ENCODE measurements at places on chromosomes 13 and 19.
A peak's percentile ranks its signal among the peaks of the same experiment; 100 is the strongest.

GRCh38 chr19:14941189-14941588 is at the start of gene OR7C2:
OR7C2 (plus strand) TSS chr19:14941489; CDS start chr19:14941489, 0 bp downstream.
- DNase-seq = no peak

GRCh38 chr13:95494082-95494681 is 58.3 kb upstream of the CLDN10 start:
- DNase-seq = no peak

DNA sequence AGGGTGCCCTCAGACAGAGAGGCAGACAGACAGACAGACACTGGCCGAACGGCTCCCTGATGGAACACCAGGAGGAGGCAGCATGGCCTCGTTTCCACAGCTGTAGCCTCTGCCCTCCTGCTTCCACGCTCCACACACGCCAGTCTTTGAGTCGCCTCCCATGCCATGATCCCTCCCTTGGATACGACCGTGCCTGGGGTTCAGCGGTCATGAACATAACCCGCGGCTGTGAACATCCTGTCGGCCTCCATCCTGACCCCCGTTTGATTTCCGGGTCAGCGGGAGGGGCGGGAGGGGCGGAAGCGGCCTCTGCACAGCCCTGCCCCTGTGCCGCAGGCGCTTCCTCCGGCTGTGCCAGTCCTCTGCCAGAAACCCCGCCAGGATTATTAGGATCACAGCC is 23.4 kb downstream of the GP6 start:
- no peak for DNase-seq

DNA sequence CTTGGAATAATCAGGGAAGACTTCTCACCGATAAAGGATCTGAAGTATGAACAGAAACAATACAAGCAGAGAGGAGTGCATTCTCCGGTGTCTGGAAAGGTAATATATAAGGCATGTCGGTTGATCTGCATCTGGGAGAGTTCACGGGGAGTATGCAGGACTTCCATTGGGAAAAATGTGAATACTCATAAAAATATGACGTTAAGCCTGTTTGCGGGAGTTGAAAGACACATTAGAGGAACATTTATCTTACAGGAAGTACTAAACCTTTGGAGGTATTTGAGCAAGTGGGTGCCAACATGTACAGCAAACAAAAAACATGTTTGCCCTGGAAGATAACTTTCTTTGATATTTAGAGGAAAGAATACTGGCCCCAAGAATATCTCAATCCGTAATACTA is 286.8 kb downstream of the SLITRK6 start:
- DNase-seq = no peak

- no peak for DNase-seq
Observed at GRCh38 chr19:15025217-15025616, 24.1 kb upstream of the CASP14 start.

DNA sequence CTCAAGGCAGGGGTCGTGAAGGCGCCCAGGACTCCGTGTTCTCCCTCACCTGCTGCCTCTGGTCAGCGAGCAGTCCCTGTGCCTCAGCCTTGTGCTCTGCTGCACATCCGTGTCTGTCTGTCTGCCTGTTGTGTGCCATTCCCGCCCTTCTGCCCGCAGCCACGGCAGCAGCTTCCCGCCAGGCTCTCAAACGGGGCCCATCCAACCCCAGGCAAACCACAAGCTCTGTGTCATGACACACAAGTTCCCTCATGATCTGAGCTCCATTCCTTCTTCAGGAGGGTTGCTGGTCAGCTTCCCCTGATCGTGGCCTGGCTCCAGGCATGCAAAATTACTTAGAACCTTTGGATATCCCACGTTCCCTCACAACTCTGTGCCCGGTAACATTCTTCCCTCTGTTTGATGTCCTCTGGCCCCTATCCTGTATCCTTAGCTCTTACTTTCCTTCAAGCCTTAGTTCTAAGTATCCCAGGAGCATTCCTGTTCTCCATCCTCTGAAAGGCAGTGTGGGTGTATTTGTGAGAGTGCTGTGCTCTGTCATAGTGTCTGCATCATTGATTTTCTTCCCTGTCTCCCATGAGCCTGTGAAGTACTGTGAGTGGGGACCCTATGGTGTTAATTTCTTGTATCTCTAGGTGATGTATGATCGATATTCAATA is 3.2 kb downstream of the GPR183 start:
- no peak for DNase-seq

GRCh38 chr19:5957170-5957569 is 20.8 kb downstream of the RANBP3 start:
- no peak for DNase-seq

DNA sequence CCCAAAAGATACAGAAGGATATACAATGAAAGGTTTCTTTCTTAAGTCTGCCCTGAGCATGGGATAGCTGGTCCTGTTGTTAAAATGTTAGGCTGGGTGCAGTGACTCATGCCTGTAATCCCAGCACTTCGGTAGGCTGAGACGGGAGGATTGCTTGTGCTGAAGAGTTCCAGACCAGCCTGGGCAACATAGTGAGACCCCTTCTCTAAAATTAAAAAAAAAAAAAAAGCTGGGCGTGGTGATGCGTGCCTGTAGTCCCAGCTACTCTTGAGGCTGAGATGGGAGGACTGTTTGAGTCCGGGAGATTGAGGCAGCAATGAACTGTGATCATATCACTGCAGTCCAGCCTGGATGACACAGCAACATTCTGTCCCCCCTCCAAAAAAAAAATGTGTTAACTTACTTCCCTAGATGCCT is 52.5 kb upstream of the SHKBP1 start:
- DNase-seq = no peak

GRCh38 chr13:110392510-110393240 is 85.6 kb downstream of the COL4A2 start:
- no peak for DNase-seq

GRCh38 chr13:27375686-27376326 is 48.6 kb upstream of the GTF3A start:
- peak; percentile 54 for DNase-seq

GRCh38 chr13:99257291-99257690 is 888 bp downstream of the GPR18 start:
- no peak for DNase-seq

GRCh38 chr19:49492573-49493405 is 3.4 kb upstream of the RPS11 start:
- no peak for DNase-seq

GRCh38 chr19:33953023-33953422 is 156.4 kb downstream of the KCTD15 start:
- no peak for DNase-seq

GRCh38 chr13:33472446-33472845 is 186.9 kb upstream of the STARD13 start:
- no peak for DNase-seq

DNA sequence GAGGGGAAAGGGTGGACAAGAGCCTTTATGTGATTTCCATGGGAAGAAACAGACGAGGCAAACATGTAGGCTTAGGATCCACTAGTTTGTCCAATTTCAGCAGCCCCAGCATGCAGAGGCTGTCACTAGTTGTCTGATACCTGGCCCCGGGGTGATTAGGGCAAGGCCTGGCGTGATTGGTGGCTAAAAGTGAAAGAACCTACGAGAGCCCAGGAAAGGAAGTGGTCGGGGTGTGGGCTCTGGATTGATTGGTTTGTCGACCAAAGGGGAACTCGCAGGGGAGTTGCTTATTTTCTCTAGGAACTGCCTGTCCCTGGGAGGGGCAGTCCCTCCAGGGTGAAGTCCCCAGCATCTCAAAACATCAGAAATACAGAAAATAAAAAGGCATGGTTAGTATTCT is 64.2 kb upstream of the UQCRFS1 start:
- peak; percentile 36 for DNase-seq

DNA sequence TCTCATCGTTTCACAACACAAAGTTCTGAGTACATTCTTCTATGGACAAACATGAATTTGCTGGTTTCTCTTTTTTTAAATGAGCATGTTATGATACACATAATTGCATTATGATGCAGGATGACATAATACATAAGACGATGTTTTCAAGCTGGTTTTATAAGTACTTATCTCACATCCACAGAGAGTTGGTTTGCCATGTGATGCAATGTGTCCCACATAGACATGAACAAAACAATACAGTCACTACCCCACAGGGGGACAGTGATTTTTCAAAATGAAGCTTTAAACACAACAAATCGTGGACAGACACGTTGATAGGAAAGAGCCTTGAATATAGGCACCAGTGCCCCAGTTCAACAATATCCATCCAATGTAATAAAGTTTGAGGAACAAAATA is 447.1 kb downstream of the KLF12 start:
- no peak for DNase-seq

GRCh38 chr13:106581225-106581624 is 13.3 kb upstream of the ARGLU1 start:
- DNase-seq = no peak

- peak; percentile 71 for DNase-seq
Observed at GRCh38 chr19:5578097-5578846, 10.5 kb upstream of the TINCR start.

DNA sequence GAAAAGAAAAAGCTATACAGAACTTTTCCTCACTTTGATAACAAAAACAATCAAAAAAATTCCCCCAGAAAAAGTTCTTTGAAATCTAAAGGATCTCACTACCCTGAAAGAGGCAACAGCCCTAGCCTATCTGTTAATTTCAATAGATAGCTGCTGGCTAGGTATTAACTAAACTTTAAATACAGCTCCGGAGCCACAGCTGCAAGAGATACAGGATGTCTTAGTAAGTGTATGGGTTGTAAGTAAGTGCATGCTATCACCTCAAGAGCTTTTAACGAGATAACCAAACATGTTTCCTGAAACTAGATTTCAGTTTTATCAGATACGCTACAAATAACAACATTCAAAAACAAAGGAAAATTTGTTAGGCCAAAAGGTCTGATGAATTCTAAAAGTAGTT is 148.4 kb downstream of the KLF12 start:
- DNase-seq = no peak

DNA sequence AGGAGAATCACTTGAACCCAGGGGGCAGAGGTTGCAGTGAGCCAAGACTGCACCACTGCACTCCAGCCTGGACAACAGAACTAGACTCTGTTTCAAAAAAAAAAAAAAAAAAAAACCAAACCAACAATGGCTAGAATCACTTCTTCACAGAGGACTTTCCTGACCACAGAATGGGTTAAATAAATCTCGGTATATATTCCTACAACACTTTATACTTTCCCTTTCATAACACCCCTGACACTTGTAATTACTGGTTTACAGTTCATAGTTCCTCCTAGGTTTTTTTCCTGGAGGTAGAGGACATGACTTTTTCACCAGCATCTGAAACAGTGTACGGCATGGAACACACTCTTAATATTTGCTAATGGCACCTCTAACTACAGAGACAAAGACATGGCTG is 31.4 kb downstream of the ZDHHC20 start:
- DNase-seq = no peak

DNA sequence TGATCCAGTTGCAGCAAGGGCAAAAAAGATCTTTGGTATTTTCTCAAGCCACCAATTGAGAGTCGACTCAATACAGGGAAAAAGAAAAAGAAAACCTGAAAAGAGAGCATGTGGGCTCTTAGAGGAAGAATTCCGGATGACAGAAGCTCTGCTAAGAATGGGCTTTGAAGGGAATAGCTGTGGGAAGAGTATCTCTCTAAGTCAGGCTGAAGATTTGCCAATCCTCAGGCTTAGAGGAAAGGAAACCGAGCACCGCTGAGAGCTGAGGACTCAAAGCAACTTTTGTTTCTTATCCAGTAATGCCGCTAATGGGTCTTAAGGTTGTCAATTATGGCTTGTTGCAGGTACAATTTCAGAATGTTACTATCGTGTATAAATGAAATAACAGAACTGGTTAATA is 166.4 kb downstream of the EFNB2 start:
- no peak for DNase-seq

DNA sequence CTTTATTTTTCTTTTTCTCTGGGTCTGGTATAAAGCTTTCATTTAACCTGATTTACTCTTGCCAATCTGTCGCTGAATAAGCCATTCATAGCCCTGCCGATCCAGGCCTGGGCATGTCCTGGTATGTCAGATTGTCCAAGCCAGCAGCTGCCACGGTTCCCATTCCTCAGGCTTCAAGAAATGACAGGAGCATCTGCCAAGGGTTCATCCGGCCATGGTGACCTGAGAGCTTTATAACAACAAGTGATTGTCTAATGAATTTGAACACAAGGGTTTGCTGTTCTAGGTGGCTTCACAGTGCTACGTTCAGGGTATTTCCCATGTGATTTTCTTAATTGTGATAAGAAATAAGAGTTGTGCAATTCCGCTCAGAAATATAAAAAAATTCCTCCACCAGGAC is 20.0 kb downstream of the PNMA8A start:
- DNase-seq = no peak

DNA sequence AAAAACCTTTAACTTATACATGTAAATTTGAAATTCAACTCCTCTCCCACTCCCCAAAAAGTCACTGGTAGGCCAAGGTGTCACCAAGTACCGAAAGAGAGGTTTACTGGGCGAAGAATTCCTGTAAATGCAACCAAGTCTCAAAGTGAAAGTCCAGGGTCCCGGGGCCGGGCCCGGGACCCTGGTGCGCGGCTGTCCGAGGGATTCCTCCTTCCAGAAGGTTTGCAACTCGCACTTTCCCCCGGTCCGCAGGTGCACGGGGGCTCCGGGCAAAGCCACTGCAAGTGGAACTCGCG is 1.1 kb downstream of the STK24 start:
- DNase-seq = no peak

DNA sequence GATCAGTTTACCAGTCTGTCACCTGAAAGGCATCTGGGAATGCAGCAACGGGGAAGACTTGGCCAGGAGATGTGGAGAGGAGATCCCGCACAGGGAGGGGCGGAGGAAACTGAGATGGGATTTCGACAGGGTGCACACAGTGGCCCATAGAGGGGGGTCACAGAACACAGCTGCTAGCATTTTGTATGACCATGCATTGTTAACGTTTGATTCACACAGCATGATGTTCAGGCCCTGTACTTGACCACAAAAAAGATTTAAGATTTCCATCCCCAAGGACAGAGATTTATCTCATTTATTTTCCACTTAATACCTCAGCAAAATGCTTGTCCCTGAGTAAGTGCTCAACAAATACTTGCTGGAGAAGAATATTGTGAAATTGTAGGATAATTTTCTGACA is 63.2 kb downstream of the RAB20 start:
- no peak for DNase-seq

DNA sequence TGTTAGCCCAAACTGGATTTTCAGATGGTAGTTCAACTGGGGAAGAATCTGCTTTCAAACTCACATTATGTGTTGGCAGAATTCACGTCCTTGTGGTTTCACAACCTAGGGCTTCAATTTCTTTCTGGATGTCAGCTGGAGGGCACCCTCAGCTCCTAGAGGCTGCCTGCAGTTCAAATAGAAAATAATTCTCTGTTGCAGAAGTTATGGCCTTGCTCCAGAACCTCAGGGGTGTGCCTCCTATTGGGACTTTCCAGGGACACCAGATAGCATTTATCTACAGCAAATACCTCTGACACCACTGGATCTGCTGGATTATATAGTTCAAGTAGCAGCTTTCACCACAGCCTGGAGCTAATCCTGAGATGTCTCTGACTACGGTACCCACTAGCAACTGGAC is 11.8 kb upstream of the RB1 start:
- DNase-seq = no peak

DNA sequence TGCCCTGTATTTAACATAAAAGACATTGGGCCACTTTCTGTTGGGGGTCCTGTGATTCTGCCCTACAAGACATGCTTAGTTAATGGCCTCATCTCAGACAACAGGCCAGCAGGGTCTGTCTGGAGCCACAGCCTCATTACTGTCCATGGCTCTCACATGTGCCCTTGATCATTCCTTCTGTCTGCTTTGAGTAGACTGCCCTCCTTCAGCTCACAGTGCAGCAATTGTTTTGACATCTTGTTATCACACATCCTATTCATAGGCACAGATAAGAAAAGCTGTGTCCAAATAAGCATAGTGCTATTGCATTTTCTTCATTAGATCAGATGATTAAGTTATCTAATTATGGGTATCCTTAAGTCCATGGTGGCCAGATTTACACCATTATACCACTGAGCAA is 127.9 kb downstream of the KCTD12 start:
- no peak for DNase-seq

GRCh38 chr19:33383720-33384292 is 10.3 kb downstream of the CEBPG start:
- DNase-seq = no peak
